Neural crest cell (in vitro differentiated cells): ENCODE measurements at places on chromosomes 1 and 21. TPM values are rescaled to one million over a fixed set of nuclear protein-coding genes. Genes with fewer than 3 reads are reported as not detected.

GRCh38 chr1:110506541-110506940 lies 12.4 kb downstream of the KCNA10 start:
- H3K27ac ChIP-seq, result no peak overlapping the region
- DNase-seq, result no peak
- H3K27me3 ChIP-seq, result peaks cover 7% of the 10 kb centered on the region
- H3K36me3 ChIP-seq, result no peaks in the 10 kb centered on the region
- H3K4me3 ChIP-seq, result no peak overlapping the region

DNA sequence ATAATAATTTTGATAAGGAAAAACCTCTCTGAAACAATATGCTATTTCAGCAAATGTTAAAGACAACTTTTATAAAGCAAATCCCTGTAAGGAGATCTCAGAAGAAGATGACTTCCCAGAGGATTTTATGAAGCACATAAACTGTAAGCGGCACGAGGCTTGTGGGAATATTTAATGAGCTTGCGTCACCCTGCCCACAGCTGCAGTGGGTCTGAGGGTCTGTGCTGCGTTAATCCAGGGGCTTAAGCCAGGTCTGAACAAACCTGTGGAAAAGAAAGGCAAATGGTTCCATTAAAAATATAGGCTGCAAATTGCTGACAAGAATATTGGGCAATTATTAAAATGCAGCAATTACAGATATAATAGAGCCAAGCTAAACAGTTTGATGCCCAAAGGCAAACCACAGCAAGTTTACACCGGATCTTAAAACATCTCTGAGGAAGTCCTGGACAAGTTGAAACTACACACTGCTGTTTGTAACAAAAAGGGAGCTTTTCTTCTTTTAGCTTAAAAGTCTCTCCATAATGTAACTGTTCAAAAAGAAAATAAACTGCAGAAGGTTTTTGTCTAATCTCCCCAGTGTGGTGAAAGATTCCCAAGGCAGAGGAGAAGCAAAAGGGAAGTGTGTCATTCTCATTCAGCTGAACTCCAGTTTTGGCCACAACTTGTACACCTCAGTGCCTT lies 21.8 kb downstream of the TGFBR3 start:
- no peaks in the 10 kb centered on the region for H3K36me3 ChIP-seq
- no peak overlapping the region for H3K4me3 ChIP-seq
- H3K27ac ChIP-seq, result no peak overlapping the region
- DNase-seq, result no peak

MRAP gene
- total RNA-seq, result not detected in 2 replicates

- peak overlapping the region; percentile 37 for H3K4me3 ChIP-seq
- H3K36me3 ChIP-seq, result no peaks in the 10 kb centered on the region
- peaks cover 83% of the 10 kb centered on the region for H3K4me1 ChIP-seq
- no peaks in the 10 kb centered on the region for H3K27me3 ChIP-seq
Observed at GRCh38 chr1:11357276-11357675, 84.3 kb downstream of the UBIAD1 start.

DNA sequence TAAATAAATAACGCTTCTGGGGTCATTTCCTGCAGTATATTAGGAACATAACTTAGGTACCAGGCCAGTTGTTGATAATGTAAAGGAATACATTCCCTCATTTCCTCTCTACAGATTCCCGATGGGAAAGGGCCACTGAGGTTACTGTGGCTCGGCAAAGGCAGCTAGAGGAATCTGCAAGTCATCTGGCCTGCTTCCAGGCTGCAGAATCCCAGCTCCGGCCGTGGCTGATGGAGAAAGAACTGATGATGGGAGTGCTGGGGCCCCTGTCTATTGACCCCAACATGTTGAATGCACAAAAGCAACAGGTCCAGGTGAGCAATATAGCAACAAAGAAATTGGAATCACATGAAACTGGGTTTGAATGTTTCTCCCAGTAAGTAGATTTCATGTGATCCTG lies 109.6 kb upstream of the BMP8A start:
- H3K4me3 ChIP-seq, result no peak overlapping the region
- no peaks in the 10 kb centered on the region for H3K27me3 ChIP-seq
- no peak overlapping the region for H3K27ac ChIP-seq
- no peak for DNase-seq

DNA sequence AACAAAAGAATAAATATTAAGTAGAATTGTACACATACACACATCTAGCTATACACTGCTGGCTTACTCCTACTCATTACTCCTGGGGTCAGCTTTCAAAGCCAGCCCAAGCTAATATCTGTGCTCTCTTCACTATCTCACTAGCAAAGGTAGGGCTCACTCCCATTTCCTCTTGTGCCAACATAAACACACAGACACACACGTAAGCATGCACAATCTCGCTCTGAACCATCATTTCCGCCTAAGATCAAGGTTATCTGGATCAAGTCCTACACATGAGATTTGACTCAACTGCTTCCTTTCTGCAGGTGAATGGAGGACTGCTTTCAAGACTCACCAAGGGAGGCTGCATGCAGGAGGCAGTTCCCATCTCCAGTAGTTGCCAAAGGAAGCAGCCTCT lies 28.8 kb upstream of the MTMR11 start:
- H3K27me3 ChIP-seq, result no peaks in the 10 kb centered on the region
- no peaks in the 10 kb centered on the region for H3K4me1 ChIP-seq
- DNase-seq, result no peak
- peaks cover 9% of the 10 kb centered on the region for H3K36me3 ChIP-seq

LIN28A gene
- 445 and 455 TPM in 2 replicates for total RNA-seq

GRCh38 chr1:231976231-231976630 lies 349.6 kb downstream of the DISC1 start:
- H3K4me1 ChIP-seq, result peaks cover 3% of the 10 kb centered on the region
- no peak overlapping the region for H3K4me3 ChIP-seq
- no peak overlapping the region for H3K27ac ChIP-seq
- no peaks in the 10 kb centered on the region for H3K27me3 ChIP-seq

DNA sequence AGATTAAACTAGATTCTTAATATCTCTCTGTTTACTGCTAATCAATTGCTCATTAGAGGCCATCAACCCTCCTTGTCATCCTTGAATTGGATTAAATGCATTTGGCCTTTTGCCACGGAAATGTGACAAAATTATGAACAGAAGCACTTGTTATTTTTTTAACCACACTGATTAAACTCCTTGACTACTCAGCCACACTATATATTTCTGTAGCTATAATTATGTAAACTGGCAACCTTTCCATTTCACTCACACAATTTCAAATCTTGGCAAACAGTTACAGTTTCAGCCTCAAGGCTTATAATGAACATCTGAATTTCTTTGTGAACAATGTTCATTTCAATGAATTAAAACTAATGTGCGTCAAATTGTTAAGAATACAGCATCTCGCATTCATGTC lies 10.1 kb downstream of the ADAMTS5 start:
- no peaks in the 10 kb centered on the region for H3K36me3 ChIP-seq

DNA sequence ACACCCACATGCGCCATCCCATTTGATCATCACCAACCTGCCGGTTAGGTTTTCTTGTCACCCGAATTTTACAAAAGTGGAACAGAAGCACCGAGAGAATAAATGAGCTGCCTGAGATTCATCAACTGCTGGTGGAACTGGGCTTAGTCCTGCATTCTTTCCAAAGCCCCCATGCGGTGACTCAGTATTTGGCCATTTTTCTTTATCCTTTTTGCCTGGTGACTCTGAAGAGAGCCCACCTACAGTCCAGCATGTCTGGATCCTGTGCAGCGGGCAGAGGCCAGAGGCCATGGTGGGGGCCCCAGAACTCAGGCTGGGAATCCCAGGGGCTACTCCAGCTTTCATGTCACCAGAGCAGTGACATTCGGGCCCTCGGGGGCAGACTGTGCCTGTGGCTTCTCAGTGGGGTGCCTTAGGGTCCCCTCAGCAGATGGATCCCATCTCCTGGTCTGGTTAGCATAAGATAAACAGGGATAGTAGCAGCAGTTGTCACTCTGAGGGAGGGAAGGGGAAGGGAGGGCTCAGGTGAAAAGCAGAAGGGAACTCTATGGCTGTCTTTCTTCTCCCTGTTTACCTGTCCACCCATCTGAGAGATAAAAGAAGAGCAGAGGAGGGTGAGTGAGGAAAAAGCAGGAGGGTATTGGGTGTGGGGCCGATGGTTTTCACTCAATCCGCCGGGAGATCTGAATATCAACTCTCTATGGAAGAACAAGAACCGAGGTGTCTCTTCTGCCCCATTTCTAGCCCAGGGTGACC lies 63.2 kb downstream of the KIF26B start:
- H3K4me1 ChIP-seq, result peaks cover 63% of the 10 kb centered on the region
- H3K4me3 ChIP-seq, result no peak overlapping the region
- no peak overlapping the region for H3K27ac ChIP-seq
- H3K27me3 ChIP-seq, result no peaks in the 10 kb centered on the region
- DNase-seq, result no peak

DNA sequence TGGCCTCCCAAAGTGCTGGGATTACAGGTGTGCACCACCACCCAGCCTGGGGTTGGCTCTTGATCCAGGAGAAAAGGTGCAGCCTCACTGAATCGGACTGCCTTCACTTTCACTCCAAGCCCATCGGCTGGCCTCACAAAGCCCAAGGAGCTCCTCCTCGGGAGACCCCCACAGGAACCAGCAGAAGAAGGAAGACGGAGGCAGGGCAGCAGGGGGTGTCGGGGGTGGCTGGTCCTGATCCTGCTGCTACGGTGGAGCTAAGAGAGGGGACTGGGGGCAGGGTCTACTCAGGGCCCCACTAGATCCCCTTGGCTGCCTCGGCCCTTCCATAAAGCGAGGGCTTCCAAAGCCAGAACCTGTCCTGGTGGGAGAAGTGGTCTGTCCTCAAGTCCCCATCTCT lies 93.9 kb downstream of the STUM start:
- no peak for DNase-seq
- H3K4me3 ChIP-seq, result no peak overlapping the region
- H3K27me3 ChIP-seq, result no peaks in the 10 kb centered on the region
- peaks cover 16% of the 10 kb centered on the region for H3K4me1 ChIP-seq

GRCh38 chr1:65105596-65105995 lies 42.4 kb upstream of the AK4 start:
- H3K4me3 ChIP-seq, result no peak overlapping the region
- no peak overlapping the region for H3K27ac ChIP-seq
- no peak for DNase-seq

RGS8 gene
- total RNA-seq, result 1.8 and 2.4 TPM in 2 replicates

DNA sequence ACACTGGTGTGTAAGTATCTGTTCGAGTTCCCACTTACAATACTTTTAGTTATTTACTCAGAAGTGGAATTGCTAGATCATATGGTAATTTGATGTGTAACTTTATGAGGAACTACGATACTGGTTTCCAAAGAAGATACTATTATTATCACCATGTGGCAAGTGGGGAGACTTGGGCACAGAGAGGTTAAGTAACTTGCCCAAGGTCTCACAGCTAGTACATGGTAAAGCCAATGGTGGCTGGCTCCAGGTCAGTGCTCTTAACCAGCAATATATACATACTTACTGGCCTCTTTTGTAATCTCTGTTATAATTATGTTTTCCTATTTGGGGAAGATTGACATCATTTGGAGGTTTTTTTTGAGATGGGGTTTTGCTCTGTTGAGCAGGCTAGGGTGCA lies 138.9 kb upstream of the HNRNPU start:
- H3K27me3 ChIP-seq, result no peaks in the 10 kb centered on the region
- DNase-seq, result no peak
- no peak overlapping the region for H3K27ac ChIP-seq
- H3K4me1 ChIP-seq, result peaks cover 3% of the 10 kb centered on the region
- no peak overlapping the region for H3K4me3 ChIP-seq

DNA sequence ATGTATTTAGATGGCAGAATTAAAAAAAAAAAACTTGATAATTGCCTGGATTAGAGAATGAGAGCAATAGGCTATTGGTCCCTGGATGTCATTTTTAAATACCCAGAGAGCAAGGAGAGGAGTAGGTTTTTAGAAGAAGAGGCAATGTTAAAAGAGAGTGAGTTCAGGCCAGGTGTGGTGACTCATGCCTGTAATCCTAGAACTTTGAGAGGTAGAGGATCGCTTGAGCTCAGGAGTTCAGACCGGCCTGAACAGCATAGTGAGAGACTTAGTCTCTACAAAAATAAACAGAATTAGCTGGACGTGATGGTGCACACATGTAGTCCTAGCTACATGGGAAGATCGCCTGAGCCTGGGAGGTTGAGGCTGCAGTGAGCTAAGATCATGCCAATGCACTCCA lies 15.9 kb upstream of the MUTYH start:
- no peak overlapping the region for H3K4me3 ChIP-seq
- no peaks in the 10 kb centered on the region for H3K27me3 ChIP-seq
- H3K36me3 ChIP-seq, result no peaks in the 10 kb centered on the region
- no peak for DNase-seq
- H3K27ac ChIP-seq, result no peak overlapping the region

OLFM3 gene
- total RNA-seq, result 0.23 and 0.25 TPM in 2 replicates

FAM72D gene
- total RNA-seq, result 5.9 and 6.2 TPM in 2 replicates

CLCA4 gene
- not detected in 2 replicates for total RNA-seq

ZNF644 gene
- total RNA-seq, result 68.8 and 70.9 TPM in 2 replicates

- H3K4me1 ChIP-seq, result no peaks in the 10 kb centered on the region
- no peaks in the 10 kb centered on the region for H3K27me3 ChIP-seq
- H3K27ac ChIP-seq, result no peak overlapping the region
- no peak for DNase-seq
- no peaks in the 10 kb centered on the region for H3K36me3 ChIP-seq
Observed at GRCh38 chr1:106889059-106889458, 167.4 kb upstream of the PRMT6 start.

DNA sequence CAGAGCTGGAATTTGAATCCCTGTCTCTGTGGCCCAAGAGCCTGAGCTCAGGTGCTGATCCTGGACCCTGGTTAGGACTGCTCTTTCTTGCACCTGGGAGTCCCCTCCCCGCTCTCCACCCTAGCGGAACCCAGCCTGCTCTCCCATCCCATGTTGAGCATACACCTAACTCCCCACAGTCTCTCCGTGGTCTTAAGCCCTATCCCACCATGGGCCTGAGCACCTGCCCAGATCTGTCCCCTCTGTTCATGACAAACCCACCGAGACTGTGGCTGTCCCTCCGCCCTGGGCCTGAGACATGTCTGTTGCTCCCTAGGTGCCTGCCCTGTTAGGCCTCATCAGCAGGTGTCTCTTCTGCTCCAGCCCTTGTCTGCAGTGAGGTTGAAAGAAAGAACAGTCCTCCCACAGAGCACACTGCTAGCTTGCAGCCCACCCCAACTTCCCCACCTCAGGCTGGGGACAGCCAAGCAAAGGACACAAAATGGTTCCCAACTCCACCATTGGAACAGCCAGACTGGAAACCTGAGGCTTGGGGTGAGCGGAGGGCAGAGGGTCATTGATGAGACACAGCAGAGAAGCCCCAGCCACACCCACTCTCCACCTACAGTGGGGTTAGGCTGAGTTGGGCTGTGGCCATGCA lies 118.5 kb downstream of the MATN1 start:
- H3K4me3 ChIP-seq, result no peak overlapping the region
- no peak for DNase-seq
- peaks cover 9% of the 10 kb centered on the region for H3K27me3 ChIP-seq
- H3K36me3 ChIP-seq, result no peaks in the 10 kb centered on the region
- H3K27ac ChIP-seq, result peak overlapping the region; percentile 50
- H3K4me1 ChIP-seq, result peaks cover 6% of the 10 kb centered on the region

- no peak for DNase-seq
- peaks cover 5% of the 10 kb centered on the region for H3K27me3 ChIP-seq
- peaks cover 2% of the 10 kb centered on the region for H3K36me3 ChIP-seq
- no peaks in the 10 kb centered on the region for H3K4me1 ChIP-seq
- no peak overlapping the region for H3K4me3 ChIP-seq
Observed at GRCh38 chr1:72431810-72432209, 149.5 kb upstream of the NEGR1 start.

GRCh38 chr1:154987326-154987725 lies 4.2 kb downstream of the FLAD1 start:
- DNase-seq, result no peak
- peaks cover 14% of the 10 kb centered on the region for H3K4me1 ChIP-seq
- H3K27me3 ChIP-seq, result no peaks in the 10 kb centered on the region
- peak overlapping the region; percentile 38 for H3K4me3 ChIP-seq
- no peak overlapping the region for H3K27ac ChIP-seq
